ENCODE measurements at places on chromosomes 3 and 15.

GRCh38 chr3:43998836-43999727 is 242.6 kb upstream of the TOPAZ1 start:
- DNase-seq: no peak

DNA sequence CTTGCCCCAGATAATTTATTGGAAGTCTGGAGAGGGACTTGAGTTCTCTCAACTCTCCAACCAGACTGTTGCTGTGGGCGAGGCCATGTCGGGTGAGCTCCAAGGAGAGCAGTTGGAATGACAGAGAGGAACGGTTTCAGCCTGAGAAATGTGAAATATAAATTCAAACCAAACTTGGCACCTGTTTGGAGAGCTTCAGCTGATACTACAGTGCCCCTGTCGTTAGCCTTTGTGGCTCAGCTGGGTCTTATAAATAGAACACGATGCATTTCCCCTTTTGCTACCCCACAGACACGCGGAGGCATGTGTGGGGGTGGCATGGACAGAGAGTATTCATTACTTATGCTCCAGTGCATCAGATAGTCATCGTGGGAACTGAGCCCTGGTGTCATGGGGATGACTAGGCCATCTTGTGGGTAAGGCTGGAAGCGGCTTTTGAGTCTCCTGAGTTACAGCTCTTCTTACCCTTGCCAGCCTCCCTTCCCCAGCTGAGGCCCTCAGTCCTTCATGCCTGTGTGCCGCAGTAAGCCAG is 15.6 kb downstream of the SMAD3 start:
- DNase-seq: no peak

DNA sequence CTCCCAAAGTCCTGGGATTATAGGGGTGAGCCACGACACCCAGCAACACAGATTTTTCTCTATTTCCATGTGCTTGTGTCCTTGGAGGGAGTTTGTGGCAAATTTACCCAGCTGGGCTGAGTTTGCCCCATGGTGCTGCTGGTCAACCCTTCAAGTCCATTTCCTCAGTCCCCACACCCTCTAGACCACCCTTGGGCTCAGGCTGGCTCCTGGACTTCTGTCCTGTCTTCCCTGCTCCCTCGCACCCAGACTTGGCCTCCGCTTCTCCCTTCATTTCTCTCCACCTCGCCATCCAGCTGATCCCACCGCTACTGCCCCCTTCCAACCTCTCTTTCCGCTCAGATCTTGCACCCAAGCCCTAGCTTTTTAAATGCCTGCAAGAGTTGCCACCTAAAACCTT is 7.3 kb upstream of the RHOV start:
- DNase-seq: no peak

GRCh38 chr3:42581709-42582473 is at the start of gene SEC22C:
Gene SEC22C (minus strand): TSS chr3:42581967. CDS start chr3:42569046, 12,921 bp downstream.
- peak; percentile 92 for DNase-seq

GRCh38 chr3:17830788-17831187 is 88.4 kb upstream of the TBC1D5 start:
- DNase-seq: no peak

DNA sequence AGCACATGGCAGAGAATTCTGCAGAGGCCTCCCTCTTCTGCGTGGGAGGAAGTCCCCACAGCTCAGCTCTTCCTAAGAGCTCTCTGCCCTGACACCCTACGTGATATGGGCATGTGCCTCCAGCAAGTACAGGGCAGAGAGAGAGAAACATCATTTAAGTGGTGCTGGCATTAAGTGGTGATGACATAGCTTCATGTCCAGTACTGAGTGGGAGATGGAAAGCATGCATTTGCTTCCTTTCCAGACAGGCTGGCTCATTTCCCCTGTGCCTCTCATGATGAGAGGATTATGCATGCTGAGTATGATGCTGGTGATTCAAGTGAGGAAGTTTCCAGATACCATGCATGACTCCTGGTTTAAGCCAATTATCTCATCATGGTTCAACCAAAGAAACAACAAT is 26.9 kb downstream of the BFSP2 start:
- no peak for DNase-seq

All from stimulated activated CD8-positive, alpha-beta memory T cell treated with anti-CD3 and anti-CD28 coated beads, Interleukin-12 subunit alpha, Interleukin-12 subunit beta, amount 100 ng/mL, for 4 hours (primary cell).